Activated naive CD8-positive, alpha-beta T cell treated with anti-CD3 and anti-CD28 coated beads for 36 hours (primary cell): ENCODE measurements at places on chromosomes 3 and 15.

DNA sequence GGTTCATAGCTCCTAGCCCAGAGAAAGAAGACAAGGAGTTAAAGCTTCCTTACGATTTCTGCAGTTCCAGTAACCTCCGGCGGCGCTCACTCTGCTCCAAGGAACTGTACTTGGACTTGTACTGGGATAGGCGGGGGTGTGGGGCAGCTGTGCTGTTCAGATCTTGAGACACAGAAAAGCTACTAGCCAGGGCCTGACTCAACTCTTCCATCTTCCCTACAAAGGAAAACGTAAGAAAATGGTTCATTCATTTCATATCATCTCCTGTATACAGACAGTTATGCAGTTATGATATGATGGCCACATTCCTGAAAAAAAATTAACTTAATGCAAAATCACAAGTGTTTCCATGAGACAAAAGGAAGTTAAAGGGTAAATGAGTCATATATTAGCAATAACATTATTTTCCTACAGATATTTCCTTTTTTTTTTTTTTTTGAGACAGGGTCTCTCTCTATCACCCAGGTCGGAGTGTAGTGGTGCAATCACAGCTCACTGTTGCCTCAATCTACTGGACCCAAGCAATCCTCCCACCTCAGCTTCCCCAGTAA, 4.6 kb downstream of the SNUPN start:
- H3K4me3 ChIP-seq, result peak overlapping the region; percentile 58
- DNase-seq, result no peak
- H3K36me3 ChIP-seq, result peaks cover 41% of the 10 kb centered on the region
- H3K4me1 ChIP-seq, result peaks cover 34% of the 10 kb centered on the region

GRCh38 chr3:55636300-55637195, 149.4 kb upstream of the WNT5A start:
- H3K36me3 ChIP-seq, result no peaks in the 10 kb centered on the region
- no peak overlapping the region for H3K27ac ChIP-seq
- H3K27me3 ChIP-seq, result no peaks in the 10 kb centered on the region
- H3K4me3 ChIP-seq, result no peak overlapping the region
- no peaks in the 10 kb centered on the region for H3K4me1 ChIP-seq

- peaks cover 13% of the 10 kb centered on the region for H3K36me3 ChIP-seq
- no peak for DNase-seq
- no peak overlapping the region for H3K4me3 ChIP-seq
- peaks cover 10% of the 10 kb centered on the region for H3K4me1 ChIP-seq
- H3K27me3 ChIP-seq, result peaks cover 4% of the 10 kb centered on the region
- no peak overlapping the region for H3K27ac ChIP-seq
These were observed 34.9 kb upstream of the SNRPA1 start for GRCh38 chr15:101329867-101330380.

- H3K27me3 ChIP-seq, result no peaks in the 10 kb centered on the region
- no peak for DNase-seq
- no peak overlapping the region for H3K27ac ChIP-seq
- no peak overlapping the region for H3K4me3 ChIP-seq
- H3K36me3 ChIP-seq, result no peaks in the 10 kb centered on the region
These were observed 813.8 kb downstream of the NR2F2 start for GRCh38 chr15:97144377-97144711.

DNA sequence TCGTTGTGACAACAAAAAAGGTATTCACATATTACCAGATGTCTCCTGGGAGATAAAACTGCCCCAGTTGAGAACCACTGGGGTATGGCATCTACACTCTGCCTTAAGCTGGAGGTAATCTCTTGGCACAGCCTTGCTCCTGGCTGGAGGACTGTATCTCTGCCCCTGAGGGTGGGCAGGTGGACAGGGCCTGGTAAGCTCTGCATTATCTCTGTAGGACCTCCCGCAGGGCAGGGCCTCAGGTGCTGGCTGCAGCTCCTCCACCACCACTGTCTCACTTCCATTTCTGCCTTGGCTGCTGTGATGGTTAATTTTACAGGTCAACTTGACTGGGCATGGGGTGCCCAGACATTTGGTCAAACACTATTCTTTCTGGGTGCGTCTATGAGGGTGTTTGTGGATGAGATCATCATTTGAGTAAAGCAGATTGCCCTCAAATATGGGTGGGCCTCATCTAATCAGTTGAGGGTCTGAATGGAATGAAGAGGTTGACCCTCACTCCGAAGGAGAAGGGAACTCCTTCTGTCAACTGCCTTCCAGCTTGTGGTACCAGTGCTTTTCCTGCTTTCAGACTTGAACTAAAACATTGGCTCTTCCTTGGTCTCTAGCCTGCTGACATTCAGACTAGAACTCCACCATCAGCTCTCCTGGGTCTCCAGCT, 9.8 kb upstream of the RHCG start:
- H3K4me3 ChIP-seq, result no peak overlapping the region
- no peaks in the 10 kb centered on the region for H3K36me3 ChIP-seq
- no peak overlapping the region for H3K27ac ChIP-seq
- DNase-seq, result no peak
- H3K4me1 ChIP-seq, result no peaks in the 10 kb centered on the region

GRCh38 chr3:100968932-100969906, 24.0 kb downstream of the ABI3BP start:
- no peak overlapping the region for H3K27ac ChIP-seq
- DNase-seq, result no peak
- H3K27me3 ChIP-seq, result no peaks in the 10 kb centered on the region
- no peak overlapping the region for H3K4me3 ChIP-seq

DNA sequence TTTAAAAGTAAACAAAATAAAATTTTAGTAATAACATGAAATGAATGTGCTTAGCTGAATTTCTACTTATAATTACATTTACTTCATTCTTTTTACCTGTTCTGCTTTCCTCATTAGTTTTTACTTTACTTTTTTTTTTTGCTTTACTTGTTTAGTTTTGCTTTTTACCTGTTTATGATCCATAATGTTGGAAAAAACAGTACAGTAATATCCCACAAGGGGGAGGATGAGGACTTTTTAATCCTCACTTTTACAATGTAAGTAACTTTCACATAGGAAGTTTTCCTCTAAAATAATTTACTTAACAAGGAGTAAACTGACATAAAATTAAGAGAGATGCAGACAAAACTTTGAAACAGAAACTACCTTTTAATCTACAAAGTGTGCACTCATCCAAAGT, 268.7 kb downstream of the TBC1D5 start:
- no peaks in the 10 kb centered on the region for H3K4me1 ChIP-seq
- H3K36me3 ChIP-seq, result peaks cover 5% of the 10 kb centered on the region
- DNase-seq, result no peak
- H3K27me3 ChIP-seq, result no peaks in the 10 kb centered on the region
